Stimulated activated CD4-positive, alpha-beta T cell treated with anti-CD3 and anti-CD28 coated beads, Interleukin-4, amount 100 ng/mL, for 48 hours (primary cell): ENCODE measurements at places on chromosomes 16 and 17.

DNA sequence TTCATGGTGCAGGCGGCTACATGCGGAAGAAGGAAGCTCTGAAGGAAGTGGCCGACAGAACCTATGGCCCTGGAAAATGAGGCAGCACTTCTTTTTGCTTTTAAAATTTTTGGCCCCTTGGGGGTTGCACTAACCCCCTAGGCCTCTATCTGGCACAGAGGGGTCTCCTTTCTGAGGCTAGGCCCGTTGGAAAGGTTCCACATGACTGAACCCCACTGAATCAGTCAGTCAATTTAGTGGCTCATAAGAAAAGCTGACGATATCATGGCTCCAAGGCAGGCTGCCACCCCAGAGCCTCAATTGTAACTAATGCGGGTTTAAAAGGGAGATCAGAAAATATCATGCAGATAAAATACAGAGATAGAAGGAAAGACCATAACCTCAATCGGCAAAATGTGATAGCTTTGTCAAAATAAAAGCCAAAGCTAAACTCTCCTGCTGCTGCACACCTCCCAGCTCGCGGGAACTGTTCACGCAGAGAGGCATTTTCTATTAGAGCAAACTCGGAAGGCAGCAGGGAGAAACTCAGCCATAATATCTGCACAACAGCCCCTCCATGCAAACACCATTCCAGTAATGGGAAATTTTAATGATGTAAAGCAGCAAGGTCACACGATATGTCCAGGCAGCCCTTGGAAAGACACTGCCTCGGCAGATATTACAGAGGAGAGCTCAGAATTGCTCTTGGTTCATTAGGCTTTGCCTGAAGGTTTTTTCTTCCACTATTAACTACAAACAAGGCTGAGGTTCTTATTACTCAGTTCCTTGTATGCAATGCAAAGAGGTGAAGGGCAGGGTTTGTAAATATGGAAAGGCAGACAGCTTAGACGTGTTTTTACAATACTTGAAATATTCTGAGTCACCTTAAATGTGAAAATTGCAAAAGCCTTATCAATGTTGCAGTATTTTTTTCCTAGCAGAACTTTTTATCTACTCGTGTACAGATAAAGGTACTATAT, 200.4 kb upstream of the PMFBP1 start:
- DNase-seq: no peak

DNA sequence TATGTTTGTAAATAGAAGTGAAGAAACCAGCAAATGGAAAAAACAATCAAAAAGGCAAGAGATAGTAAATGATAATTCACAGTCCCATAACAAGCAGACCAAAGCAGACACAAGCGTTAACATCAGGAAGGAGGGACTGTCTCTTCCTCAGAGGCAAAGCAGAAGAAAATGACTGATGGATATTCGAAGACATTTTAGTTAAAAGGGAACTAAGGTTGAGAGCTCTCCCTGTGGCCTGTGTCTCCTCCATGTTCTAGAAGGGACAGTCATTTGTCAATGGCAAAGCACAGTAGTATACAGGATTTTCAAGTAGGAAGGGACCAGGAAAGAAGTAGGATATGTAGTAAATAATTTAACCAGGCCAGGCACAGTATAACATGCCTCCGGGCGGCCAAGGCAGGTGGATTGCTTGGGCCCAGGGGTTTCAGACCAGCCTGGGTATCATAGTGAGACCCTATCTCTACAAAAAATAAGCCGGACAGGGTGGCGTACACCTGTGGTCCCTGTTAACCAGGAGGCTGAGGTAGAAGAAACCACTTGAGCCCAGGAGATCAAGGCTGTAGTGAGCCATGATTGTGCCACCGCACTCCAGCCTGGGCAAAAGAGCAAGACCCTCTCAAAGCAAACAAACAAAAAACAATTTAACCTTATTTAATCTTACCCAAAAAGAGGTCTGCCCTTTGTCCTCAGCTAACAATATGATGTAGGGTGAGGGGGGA, 3.7 kb downstream of the ZDHHC7 start:
- DNase-seq: no peak

DNA sequence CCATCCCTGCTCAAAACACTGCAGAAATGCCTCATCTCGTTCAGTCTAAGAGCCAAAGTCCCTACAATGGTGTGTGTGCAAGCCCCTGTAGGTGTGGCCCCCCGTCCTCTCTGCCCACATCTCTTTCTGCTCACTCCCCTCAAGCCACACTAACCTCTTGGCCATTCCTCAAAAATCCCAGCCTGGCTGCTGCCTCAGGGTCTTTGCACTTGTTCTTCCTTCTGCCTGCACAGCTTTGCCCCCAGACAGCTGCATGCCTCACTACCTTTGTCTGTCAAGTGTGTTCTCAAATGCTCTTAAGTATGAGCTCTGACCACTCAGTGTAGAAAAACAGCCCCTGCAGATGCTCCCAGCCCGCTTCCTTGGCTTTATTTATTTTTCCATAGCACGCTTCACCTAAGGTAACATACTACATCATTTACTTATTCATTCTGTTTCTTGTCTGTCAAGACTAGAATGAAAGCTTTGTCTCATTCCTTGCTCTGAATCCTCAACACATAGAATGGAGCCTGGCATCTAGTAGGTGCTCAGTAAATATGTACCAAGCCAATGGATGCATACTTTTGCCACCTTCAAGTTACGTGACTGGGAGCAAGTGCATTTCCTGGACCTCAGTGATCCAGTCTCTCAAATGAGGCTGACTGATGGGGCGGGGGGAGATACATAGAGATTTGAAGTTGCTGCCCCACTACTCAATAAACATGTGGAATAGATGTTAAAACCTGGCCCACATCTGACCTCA, 38.1 kb downstream of the RAI1 start:
- DNase-seq: no peak

GRCh38 chr17:14833201-14833785, 431.8 kb downstream of the PMP22 start:
- no peak for DNase-seq

DNA sequence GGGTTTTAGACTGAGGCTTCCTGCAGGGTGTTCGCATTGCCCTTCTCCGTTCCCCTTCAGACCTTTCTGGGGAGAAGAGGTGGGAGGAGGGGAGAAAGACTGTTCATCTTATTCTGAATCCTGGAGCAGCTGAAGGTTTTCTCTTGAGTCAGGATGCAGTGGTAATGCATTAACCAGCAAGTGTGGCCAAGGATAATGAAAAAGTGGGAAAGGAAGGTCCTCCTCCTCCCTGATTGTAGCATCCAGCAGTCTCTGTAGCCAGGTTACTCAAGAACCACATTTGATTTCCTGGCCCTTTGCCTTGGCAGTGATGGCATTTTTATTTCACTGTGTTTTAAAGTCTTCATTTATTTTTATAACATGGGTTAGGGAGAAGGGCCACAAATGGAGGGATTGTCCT, 59.1 kb downstream of the CYLD start:
- DNase-seq: no peak

DNA sequence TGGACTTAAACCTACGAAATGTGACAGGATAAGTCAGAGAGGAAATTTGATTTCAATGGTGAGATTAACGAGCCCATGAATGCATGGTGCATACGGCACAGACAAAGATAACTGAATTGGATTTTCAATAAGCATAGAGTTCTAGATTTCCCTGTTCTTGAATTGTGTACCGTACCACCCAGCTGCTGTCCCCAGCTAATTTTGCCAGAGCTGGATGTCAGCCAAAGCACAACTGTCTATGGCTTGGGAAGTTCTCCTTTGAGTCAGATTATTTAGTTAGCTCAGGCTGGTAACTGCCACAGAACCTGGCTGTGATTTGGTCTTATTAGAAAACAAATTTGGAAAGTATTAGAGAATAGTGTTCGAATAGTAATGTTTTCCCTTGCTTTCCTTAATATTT, 143.1 kb downstream of the CDH13 start:
- no peak for DNase-seq

GRCh38 chr16:65745201-65745708, 621.2 kb upstream of the CDH5 start:
- no peak for DNase-seq
